ENCODE measurements at places on chromosomes 2 and 18.

DNA sequence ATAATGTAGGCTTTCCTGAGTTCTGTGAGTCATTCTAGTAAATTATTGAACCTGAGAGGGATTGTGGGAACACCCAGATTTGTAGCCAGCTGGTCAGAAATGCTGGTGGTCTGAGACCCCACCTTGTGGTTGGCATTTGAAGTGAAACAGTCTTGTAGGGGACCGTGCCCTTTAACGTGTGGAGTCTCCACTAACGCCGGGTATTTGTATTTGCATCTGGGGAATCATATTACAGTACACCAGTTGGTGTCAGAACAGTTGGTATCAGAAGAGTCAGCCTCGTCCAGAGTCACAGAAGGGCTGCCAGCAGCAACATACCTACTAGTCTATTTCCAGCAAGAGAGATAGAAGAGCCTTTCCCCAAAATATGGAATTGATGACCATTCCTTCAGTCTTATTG, 38.3 kb upstream of the PTPN4 start:
- DNase-seq, result no peak

- DNase-seq, result no peak
These were observed 251.7 kb upstream of the HNRNPA3 start for GRCh38 chr2:176960736-176961520.

GRCh38 chr2:18950361-18950851, 361.0 kb upstream of the NT5C1B start:
- no peak for DNase-seq

GRCh38 chr2:231646476-231646875, 53.8 kb downstream of the TEX44 start:
- no peak for DNase-seq
